Activated naive CD4-positive, alpha-beta T cell treated with anti-CD3 and anti-CD28 coated beads for 36 hours (primary cell): ENCODE measurements at places on chromosomes 13 and 19.

DNA sequence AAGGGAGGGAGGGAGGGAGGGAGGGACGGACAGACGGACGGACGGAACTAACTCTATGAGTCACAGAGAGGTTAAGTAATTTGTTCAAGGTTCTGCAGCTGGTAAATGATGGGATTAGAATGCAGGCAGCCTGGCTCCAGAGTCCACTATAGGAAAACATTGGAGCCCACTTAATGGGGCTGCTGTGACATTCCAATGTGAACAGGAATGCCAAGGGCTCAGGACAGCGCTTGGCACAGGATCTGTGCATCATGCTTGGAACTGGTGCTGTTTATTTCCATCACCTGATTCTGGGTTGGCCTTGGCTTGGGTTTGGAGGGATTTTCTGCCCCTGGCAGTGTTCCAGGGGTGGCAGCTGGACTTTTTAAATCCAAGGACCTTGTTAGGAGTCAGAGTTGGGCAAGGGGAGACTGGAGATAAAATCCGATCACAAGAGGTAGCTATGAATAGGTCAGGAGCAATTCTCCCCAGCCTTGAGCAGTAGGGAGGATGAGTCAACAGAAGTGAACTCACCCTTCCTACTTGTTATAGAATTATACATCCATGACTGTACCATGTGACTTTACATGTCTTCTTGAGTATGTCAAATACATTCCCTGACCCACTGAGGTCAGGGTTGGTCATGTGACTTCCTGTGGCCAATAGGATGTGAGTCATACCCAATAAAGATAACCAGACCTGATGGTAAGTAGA, 7.8 kb upstream of the HIF3A start:
- DNase-seq: no peak

DNA sequence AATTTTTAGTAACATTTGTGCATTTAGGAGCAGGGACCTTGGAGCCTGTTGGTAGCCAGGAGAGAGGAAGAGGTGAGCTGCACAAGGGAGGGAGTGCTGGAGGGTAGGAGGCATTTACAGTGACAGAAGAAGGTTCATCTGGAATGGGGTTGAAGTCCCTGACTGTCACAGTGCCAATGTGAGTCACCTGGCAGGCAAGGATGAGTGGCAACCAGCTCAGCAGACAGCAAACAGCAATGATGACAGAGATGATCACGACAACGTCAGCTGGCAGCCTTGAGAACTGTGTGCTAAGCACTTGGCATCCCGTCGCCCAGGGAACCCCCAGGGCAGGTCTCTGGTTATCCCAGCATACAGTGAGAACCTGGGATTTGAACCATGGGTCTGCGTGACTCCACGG, 2.6 kb downstream of the OR10H5 start:
- DNase-seq: peak; percentile 7

DNA sequence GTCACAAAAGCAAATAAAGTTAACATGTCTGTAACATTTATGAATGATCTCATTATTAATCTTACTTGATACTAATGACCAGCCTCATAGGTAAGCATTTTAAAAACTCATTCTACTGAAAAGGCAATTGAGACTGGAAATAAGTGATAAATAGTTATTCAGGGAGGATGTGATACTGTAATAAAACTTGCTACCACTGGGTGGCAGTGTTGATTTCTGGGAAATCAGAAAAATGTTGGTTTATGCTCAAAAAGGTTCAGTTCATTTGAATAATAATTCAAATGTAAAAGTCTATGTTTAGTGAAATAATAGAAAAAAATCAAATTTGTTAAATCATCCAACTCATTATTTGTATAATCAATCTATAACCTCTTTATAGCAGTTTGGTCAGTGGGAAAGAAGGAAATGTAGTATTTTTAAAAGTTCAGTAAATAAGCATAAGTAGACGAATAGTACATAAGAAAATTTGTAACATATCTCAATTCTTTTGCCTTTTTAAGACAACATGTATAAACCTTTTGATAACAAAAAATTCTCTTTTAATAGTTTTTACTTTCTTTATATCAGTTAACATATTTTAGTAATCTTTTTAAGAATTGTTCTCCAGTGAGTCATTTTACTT, 9.6 kb downstream of the ABHD13 start:
- DNase-seq: peak; percentile 45

GRCh38 chr13:72527333-72527732, 200.1 kb downstream of the MZT1 start:
- no peak for DNase-seq
